CD14-positive monocyte (primary cell): ENCODE measurements at places on chromosomes 2 and 18.

GRCh38 chr2:187803816-187804215 lies 249.6 kb upstream of the TFPI start:
- DNase-seq = no peak

GRCh38 chr2:70873541-70873940 lies 37.9 kb upstream of the CD207 start:
- DNase-seq = no peak

- no peak for DNase-seq
These were observed 40.3 kb downstream of the CCDC93 start for GRCh38 chr2:117973498-117974082.

DNA sequence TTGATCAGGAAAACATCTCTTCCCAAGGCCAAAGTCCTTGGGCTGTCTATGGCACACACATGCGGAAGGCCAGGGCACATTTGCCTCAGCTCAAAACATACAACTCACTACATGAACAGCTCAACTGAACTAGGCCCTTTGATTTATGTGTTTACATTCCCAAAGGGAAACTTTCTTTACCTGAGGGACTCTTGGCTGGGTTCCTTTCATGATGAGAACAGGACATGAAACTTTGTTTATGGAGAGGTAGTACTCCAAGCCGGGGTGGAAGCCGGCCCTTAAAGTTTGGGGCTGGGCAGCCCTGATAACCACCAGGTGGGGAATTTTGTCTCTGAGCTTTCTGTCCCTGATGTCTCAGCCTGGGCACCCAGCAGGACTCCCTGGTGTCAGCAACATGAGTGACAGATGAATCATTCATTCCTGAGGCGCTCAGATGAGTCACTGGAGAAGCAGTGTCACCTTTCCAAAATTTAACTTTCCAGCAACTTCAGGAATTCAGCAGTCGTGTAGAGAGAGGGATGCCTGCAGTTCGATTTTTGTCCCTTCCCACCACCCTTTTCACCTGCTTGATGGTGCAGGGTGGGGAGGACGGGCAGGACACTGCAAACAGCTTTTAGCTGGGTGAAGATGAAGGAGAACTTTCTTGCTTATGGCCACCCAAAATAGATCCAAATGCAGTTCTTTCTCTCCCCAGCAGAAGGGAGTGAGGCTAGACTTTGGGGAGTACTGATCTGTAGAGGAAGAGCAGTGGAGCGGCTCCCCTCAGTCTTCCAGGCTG lies 331.6 kb downstream of the DYSF start:
- no peak for DNase-seq

DNA sequence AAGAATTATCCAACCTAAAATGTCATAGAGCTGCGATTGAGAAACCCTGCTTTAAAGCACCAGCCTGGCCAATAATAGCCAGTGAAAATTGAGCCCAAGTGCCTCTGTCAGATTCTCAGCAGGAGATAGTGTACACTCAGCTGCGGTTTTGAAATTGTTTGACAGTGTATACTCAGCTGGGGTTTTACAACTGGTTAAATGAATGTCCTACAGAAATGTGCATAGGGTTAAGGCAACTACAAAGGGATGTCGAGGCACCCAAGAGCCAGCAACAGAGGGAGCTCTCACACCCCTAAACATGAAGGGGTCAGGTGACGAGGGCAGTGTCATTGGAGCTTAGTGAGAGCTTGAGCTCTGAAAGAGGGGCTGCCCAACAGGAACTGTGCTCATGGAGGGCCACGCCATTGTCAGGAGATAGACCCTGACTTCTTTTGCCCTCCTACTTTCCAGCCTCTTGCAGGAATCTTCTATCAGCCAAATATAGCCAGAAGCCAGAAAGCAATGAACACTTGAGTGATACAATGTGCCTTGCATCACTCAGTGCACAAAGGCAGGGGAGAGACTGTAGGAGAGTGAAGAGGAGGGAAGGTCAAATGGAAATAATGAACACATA lies 15.1 kb downstream of the ACTG2 start:
- peak; percentile 28 for DNase-seq

- no peak for DNase-seq
These were observed 99.1 kb upstream of the MC4R start for GRCh38 chr18:60471652-60472051.

- DNase-seq = no peak
These were observed 325.4 kb upstream of the CDH7 start for GRCh38 chr18:65425366-65425765.

DNA sequence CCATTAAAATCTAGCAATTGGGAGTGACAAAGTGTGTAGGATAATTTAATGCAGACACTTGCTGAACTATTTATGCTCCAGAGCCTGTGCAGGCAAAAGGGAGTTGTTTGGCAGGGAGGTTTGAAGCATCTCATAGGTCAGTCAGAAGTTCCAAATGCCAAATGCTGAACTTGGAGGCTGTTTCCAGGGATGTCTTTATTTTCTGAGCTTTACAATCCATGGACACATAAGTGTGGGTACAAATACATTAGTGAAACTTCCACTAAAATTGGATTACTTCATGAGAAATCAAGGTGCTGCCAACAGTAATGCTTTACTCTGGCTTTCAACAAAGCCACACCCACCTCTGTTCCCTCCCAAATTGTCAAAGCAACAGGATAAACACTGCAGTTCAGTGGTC lies 422.1 kb upstream of the SETBP1 start:
- no peak for DNase-seq

GRCh38 chr2:6946722-6947121 lies 29.5 kb downstream of the RNF144A start:
- DNase-seq = no peak

- peak; percentile 52 for DNase-seq
These were observed 1.0 kb upstream of the ZNF532 start for GRCh38 chr18:58863539-58864145.

- DNase-seq = no peak
These were observed 113.5 kb downstream of the NDUFA10 start for GRCh38 chr2:239911641-239912071.

DNA sequence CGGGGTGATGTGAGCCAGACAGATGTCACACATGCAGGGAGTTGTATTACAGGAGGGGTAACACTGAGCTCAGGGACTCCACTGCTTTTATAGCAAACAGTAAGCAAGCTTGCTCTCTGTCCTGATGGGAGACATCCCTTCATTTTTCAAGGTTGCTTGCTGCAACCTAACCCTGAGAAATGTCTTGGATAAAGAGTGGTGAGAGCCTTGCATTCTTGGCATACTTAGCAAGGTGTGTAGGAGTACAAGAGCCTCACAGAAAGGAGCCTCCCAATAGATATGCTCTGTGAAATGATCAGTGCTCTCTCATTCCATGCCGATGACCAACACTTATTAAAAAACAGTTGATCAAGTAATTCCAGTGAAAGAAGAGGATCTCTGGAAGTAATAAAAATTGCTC lies 8.1 kb downstream of the PFN4 start:
- no peak for DNase-seq

- DNase-seq = no peak
These were observed 92.3 kb downstream of the CCDC93 start for GRCh38 chr2:117921520-117921919.

- no peak for DNase-seq
These were observed 6.9 kb downstream of the CD8A start for GRCh38 chr2:86783615-86784339.

DNA sequence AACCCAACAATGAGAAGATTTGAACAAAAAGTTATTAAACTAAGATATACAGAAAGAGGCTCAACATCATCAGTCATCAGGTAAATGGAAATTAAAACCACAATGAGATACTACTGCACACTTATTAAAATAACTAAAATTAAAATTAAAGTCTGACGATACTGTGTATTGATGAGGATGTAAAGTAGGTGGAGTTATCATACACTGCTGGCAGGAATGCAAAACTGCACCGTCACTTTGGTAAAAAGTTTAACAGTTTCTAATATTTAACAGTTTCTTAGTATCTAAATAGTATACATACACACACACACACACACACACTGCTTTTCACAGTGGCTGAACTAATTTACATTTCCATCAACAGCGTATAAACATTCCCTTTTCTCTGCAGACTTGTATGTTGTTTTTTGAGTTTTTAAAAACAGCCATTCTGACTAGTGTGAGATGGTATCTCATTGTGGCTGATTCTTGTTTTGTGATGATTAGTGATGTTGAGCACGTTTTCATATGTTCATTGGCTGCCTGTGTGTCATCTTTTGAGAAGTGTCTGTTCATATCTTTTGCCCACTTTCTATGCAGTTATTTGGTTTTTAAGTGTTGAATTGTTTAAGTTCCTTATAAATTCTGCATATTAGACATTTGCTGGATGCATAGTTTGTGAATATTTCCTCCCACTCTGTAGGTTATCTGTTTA lies 726.9 kb upstream of the CHAC2 start:
- no peak for DNase-seq

- no peak for DNase-seq
These were observed 96.5 kb downstream of the CYP26B1 start for GRCh38 chr2:72051204-72051603.

GRCh38 chr2:28449488-28450395 lies 46.1 kb upstream of the PLB1 start:
- DNase-seq = peak; percentile 91

DNA sequence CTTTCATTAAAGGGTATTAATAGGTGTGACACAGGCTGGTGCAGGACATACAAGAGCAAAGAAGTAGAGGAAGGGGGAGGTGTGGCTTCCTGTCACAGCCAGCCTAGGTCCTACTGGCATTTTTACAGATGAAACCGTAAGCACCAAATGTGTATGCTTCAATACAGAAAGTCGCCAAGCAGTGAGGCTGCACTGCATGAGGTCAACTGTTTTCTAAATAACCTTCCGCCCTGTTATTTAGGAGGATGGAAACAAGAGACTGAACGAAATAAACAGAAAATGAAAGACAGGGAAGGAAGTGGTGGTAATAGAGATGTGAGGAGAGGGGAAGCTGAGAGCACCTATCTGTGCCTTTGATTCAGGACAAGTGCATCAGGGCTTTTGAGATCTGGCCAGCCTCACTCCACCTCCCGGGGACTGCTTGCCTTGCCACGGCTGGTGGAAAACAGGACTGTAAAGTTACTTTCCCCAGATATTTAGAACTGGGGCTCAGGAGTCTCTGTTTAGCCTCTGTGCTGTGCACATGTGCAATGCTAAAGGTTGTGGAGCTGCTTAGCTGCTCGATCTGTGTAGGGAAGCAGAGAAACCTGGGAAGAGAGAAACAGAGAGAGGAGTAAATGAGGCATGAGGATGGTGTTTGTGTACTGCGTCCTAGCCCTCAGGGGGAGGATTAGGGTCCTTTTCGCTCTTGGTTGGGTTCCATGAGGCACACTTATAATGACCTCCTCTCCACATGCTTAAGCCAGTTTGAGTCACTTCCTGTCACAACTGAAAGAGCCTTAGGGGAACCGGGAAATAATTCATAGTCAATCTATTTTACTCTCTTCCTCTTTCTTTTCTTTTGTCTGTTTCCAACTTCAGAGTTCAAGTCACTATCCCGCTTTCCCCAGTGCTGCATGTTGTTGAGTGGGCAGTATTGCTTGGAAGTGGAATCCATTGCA lies 62.3 kb upstream of the BOD1L2 start:
- DNase-seq = peak; percentile 39

GRCh38 chr2:112047537-112048235 lies 7.4 kb upstream of the TMEM87B start:
- DNase-seq = no peak

DNA sequence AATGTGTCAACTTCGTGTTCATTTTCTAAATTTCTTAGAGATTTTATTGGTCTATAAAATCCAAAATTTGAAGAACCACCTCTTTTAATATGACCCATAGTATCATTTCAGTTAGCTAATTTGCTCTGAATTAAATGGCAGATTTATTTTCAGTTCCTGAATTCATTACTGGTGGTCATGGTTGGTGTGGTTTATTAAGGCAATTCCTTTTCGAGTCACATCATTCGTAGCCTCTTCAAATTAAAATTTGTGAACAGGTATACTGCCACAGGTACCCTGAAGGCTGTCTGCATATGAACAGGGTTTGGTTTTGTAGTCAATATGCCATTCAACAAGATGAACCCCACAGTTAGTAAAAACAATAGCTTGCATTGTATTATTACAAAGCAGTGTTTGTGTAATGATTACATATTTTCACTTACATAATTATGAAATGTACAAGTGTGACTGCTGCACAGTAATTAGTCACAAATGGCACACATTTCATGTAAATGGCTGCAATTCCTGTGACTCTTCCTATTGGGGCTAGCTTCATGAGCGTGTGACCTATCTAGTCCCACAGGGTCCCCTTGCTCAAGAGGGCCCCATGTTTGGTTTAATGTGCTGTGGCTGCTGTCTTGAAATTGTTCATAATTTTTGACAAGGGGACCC lies 48.9 kb downstream of the CDC42EP3 start:
- no peak for DNase-seq

GRCh38 chr18:45467945-45468344 lies 147.3 kb upstream of the SLC14A2 start:
- no peak for DNase-seq
